PC-9 (cell line): ENCODE measurements at places on chromosomes 2 and 18.

GRCh38 chr2:239292531-239292930, 108.3 kb downstream of the HDAC4 start:
- no peak for DNase-seq

DNA sequence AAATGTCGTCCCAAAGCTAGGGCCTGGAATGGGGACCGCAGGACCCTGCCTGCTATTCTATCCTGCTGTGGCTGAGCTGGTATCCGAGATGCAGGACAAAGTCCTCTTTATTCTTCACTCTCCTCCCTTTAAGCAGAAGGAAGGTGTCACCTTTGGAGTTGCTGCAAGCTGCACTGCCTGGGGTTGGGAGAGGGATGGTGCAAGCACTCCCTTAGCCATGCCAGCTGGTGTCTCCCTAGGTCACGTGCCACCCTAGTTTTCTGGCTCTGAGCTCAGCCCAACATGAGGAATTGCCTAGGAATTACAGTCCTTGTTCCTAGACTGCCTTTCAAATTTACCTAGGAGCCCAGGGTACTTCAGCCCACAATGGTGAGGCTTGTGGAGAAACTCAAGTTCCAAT, 21.4 kb upstream of the FAM228A start:
- DNase-seq: no peak

GRCh38 chr18:8422391-8422790, 186.8 kb upstream of the RAB12 start:
- DNase-seq: no peak

DNA sequence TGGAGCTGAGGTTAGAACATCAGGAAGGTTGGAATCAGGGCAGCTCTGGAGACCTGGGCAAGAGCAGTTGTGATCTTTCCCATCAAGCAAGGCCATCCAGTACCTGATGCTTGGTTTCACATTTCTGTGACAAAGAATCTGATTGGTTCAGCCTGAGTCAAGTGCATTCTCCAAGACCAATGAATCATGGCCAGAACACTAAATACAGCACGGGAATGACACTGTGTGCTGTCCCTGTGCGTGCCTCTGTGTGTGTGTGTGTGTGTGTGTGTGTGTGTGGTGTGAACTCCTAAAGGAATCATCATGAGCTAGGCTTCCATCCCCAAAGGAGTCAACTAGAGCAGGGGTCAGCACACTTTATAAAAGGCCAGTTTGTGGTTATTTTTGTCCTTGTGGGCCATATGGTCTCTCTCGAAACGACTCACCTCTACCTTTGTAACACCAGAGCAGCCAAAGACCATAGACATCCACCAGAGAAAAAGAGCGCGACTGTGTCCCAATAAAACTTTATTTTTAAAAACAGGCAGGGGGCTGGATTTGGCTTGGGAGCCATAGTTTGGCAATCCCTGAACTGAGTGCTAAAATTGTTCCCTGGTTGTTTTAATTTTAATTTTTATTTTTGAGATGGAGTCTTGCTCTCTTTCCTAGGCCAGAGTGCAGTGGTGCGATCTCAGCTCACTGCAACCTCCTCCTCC, 99.7 kb downstream of the INHBB start:
- DNase-seq: no peak

GRCh38 chr2:239711911-239712570, 311.2 kb upstream of the HDAC4 start:
- DNase-seq: no peak

DNA sequence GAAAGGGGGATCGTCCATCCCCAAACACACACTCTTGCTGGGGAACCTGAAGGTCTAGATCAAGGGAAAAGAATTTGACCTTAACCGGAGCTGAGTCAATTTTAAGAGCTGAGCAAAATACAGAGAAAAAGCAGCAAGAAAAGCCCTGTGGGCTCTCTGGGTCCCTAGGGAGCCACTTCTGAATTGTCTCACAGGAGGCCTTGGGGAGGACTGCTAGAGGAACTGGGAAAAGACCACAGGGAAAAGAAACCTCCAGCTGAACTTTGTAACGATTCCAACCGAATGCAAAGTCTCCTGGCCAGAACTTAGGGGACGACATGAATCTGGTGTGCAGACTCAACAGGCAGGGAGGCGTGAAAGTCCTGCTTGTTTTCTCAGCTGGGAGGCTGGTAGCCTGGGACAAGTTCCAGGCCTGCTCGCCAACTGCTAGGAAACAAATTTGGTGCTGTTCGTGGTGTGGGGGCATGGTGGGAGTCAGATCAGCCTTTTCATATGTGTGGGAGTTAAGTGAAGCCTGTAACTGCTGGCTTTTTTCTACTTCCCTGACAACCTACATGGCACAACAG, 644.6 kb upstream of the CNTNAP5 start:
- no peak for DNase-seq

DNA sequence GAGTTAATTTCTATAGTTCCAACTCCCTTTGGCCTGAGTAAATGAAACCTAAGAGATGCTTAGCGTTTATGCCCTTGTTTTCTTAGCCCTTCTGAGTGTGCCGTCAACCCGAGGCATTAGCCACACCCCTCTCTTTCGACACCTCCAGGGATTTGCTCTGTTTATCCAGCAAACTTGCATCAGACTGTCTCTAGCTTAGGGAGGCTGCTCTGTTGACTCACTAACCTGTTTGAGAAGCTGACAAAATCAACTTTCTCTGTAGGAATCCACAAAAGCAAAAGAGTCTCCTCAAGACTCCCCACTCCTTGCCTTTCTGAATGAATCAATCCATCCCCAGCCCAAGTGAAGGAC, 317.6 kb downstream of the TNS1 start:
- peak; percentile 80 for DNase-seq

- no peak for DNase-seq
These were observed 80.6 kb downstream of the GFPT1 start for GRCh38 chr2:69306393-69306821.

- no peak for DNase-seq
These were observed 216.6 kb downstream of the SPAG16 start for GRCh38 chr2:213500881-213501280.
